ENCODE measurements at places on chromosomes 5 and 9.

- no peak for DNase-seq
Observed at GRCh38 chr9:111658943-111659342, 2.5 kb upstream of the GNG10 start.

- DNase-seq = no peak
Observed at GRCh38 chr9:137432687-137433348, 8.3 kb downstream of the ENTPD8 start.

- no peak for DNase-seq
Observed at GRCh38 chr9:87885484-87886189, 3.0 kb downstream of the SPATA31E1 start.

DNA sequence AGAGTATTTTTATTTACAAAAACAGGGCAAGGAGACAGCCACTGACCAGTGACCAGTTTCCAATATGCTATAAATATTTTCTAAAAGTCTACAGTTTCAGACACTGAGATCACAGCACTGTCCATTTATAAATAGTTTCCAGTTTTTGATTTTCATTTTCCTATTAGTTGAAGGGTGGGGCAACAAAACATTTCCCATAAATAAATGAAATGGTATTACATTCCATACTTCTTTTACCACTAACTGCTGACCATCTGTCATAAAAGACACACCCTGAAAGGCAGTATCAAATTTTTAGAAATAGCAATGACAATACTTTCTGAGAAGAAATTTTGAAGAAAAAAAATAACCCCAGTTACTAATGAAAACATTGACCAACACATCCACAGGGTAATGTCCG is 126.7 kb downstream of the ARSB start:
- no peak for DNase-seq

DNA sequence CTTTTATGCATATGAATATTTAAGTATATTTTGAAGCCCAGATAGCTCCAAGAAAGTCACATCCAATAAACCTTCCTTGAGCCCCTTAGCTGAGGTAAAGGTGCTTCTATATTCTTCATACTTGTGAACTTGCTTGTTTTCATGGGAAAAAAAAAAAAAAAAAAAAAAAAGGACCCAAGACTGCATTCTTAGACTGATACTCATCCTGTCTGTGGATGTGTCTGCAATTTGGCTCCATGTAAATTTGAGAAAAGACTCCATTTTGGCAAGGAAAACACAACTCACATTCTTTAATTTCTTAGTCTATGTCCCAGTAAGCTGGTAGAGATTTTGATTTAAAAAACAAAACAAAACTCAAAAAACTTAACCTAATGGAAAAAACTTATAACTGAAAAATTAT is 238.3 kb downstream of the FBXL17 start:
- DNase-seq = no peak

- DNase-seq = no peak
Observed at GRCh38 chr9:133562611-133563290, 28.2 kb downstream of the ADAMTSL2 start.

GRCh38 chr5:59772757-59773156 is 120.8 kb downstream of the PDE4D start:
- DNase-seq = no peak

DNA sequence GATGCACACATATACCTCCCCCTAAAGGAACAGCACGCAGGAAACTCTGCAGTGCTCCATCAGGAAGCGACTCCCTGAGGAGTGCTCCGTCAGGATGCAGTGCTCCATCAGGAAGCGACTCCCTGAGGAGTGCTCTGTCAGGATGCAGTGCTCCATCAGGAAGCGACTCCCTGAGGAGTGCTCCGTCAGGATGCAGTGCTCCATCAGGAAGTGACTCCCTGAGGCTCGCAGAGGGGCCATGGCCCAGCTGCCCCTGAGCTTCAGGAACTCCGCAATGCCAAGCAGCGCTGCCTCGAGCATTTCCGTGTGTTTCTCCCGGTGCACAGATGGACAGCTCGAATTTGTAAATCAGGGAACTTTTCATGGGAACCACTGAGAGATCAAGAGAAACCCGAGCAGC is 88.1 kb downstream of the PAX5 start:
- no peak for DNase-seq

- no peak for DNase-seq
Observed at GRCh38 chr9:77305622-77306400, 128.5 kb downstream of the VPS13A start.

GRCh38 chr9:123832858-123833650 is 96.9 kb downstream of the DENND1A start:
- DNase-seq = no peak

All from erythroblast (primary cell).